ENCODE measurements at places on chromosomes 12 and 14.

GRCh38 chr12:92133795-92134637, 11.6 kb downstream of the BTG1 start:
- no peaks in the 10 kb centered on the region for H3K36me3 ChIP-seq
- no peaks in the 10 kb centered on the region for H3K27me3 ChIP-seq
- peak overlapping the region; percentile 8 for H3K27ac ChIP-seq
- no peak for DNase-seq
- no peak overlapping the region for H3K4me3 ChIP-seq

GRCh38 chr12:11738450-11738849, 89.0 kb downstream of the ETV6 start:
- no peak for DNase-seq
- H3K27me3 ChIP-seq, result no peaks in the 10 kb centered on the region
- H3K4me1 ChIP-seq, result no peaks in the 10 kb centered on the region
- H3K36me3 ChIP-seq, result no peaks in the 10 kb centered on the region
- H3K27ac ChIP-seq, result no peak overlapping the region

GRCh38 chr12:110913119-110914056, 7.0 kb downstream of the MYL2 start:
- H3K36me3 ChIP-seq, result no peaks in the 10 kb centered on the region
- no peaks in the 10 kb centered on the region for H3K27me3 ChIP-seq
- no peak overlapping the region for H3K4me3 ChIP-seq

- H3K27ac ChIP-seq, result peak overlapping the region; percentile 96
- H3K36me3 ChIP-seq, result no peaks in the 10 kb centered on the region
- H3K27me3 ChIP-seq, result peaks cover 15% of the 10 kb centered on the region
Measured at GRCh38 chr14:105485739-105486162, 935 bp upstream of the CRIP1 start.

DNA sequence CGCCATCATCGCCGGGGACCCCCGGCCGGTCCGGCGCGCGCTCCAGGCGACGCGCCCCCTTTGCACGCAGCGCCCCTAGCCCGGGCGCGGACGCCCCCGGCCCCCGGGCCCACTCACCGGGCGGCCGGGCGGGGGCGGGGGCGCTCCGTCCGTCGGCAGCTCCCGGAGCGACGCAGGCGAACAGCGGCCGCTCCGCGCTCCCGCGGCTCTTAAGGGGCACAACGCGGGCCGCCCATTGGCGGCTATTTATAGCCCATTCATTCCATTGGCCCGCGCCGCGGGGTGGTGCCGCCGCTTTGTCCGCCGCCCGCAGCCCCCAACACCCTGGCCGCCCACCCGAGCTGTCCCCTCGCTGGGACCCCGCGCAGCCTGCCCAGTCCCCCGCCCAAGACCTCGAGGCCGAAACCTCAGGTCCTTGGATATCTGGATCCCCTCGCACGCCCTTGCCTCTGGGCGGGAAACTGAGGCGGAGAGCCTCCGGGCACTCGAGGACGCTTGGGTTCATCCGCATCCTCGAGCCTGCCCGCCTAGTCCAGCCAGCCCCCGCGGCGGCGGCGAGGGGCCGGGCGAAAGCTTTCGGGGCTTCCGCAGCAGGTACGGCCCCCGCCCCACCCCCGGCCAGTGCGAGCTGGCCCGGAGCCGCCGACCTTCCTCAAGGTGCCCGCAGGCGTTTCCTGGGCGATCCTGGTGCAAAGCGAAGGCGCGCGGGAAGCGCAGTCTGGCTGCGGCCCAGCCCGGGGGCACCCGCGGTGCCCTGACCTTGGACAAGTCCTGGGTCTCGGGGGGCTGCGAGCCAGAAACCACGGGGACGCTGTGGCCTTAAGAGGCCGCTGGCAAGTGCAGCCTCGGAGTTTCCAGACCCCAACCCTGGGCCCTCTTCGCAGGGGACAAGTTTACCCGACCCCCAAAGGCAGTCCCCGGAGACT, at the start of gene CKB:
Gene CKB, minus strand, starts transcription at position 182 of the 926 bp plus-strand sequence. CDS start 337 bp downstream, outside the sequence.
- no peaks in the 10 kb centered on the region for H3K27me3 ChIP-seq
- no peaks in the 10 kb centered on the region for H3K36me3 ChIP-seq
- DNase-seq, result no peak
- H3K4me3 ChIP-seq, result peak within 1 kb of the TSS; percentile 65

- H3K4me1 ChIP-seq, result no peaks in the 10 kb centered on the region
- no peaks in the 10 kb centered on the region for H3K36me3 ChIP-seq
- no peak overlapping the region for H3K27ac ChIP-seq
- no peak for DNase-seq
- H3K4me3 ChIP-seq, result no peak overlapping the region
Measured at GRCh38 chr14:53929871-53930715, 26.5 kb downstream of the BMP4 start.

- DNase-seq, result no peak
- no peaks in the 10 kb centered on the region for H3K36me3 ChIP-seq
- H3K4me1 ChIP-seq, result peaks cover 4% of the 10 kb centered on the region
- no peak overlapping the region for H3K4me3 ChIP-seq
Measured at GRCh38 chr12:117837737-117838050, 131.1 kb downstream of the KSR2 start.

- no peak overlapping the region for H3K27ac ChIP-seq
- no peaks in the 10 kb centered on the region for H3K36me3 ChIP-seq
- no peak overlapping the region for H3K4me3 ChIP-seq
- no peaks in the 10 kb centered on the region for H3K4me1 ChIP-seq
- H3K27me3 ChIP-seq, result no peaks in the 10 kb centered on the region
- no peak for DNase-seq
Measured at GRCh38 chr12:25151476-25151875, 43.5 kb downstream of the DNAI7 start.

DNA sequence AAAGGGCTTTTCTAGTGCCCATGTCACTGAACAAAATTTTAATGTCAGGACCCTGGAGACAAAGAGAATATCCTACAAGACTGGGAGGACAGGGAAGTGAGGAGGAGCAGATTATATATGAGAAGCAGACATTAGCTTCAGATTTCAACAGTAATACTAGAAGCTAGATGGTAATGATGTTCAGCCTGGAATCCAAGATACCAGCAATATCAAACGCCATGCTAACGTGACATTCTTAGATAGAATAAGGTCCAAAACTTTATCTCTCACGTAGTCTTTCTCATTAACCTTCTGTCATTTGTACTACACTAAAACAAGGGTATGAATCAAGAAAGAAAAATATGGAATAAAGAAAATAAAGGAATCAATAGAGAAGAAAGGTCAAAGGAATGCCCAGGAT, 18.7 kb downstream of the SOS2 start:
- no peak overlapping the region for H3K4me3 ChIP-seq
- H3K4me1 ChIP-seq, result no peaks in the 10 kb centered on the region
- H3K27ac ChIP-seq, result no peak overlapping the region
- H3K36me3 ChIP-seq, result no peaks in the 10 kb centered on the region

Data from tibial nerve (tissue), 4 donors.